Stimulated activated CD4-positive, alpha-beta T cell treated with anti-CD3 and anti-CD28 coated beads, Interleukin-4, amount 100 ng/mL, for 1 hour (primary cell): ENCODE measurements at places on chromosomes 6 and 20.
A peak's percentile ranks its signal among the peaks of the same experiment; 100 is the strongest.

DNA sequence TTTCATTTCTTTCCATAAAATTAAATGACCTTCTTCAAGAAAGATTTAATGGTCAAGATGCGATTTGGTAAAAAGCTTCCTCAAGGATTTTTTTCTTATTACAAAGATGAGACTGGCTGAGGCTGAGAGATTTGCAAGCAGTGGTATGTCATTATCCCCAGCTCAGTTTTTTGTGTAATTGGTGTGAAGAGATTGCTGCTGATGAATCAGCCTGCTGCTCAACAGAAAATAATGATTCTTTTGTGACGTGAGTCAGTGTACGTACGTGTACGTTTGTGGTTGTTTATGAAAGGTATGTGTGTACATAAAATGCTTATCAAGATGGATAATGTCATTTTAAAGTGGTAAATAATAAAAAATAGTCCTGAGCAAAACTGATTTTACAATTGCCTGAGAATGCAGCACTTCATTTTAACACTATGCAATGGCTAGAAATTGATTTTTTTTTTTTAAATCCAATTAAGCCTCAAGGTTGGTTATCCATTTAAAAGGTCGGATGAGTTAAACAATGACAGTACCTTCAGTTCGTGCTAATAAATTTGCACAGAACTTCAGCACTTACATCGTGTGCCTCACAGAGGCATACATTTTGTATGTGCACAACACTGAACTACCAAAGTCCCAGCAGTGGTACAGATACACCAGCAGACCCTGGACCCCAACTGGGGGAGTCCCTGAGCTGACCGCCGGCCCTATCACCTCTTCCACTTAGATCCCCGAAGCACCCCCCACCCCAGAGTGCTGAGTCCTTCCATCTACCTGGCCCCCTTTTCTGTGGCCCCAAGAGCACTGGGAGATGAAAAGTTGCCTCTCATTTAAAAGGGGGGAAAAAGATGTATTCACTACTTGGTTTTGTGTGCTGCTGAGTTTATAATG, 9.7 kb upstream of the NPEPL1 start:
- DNase-seq = no peak

DNA sequence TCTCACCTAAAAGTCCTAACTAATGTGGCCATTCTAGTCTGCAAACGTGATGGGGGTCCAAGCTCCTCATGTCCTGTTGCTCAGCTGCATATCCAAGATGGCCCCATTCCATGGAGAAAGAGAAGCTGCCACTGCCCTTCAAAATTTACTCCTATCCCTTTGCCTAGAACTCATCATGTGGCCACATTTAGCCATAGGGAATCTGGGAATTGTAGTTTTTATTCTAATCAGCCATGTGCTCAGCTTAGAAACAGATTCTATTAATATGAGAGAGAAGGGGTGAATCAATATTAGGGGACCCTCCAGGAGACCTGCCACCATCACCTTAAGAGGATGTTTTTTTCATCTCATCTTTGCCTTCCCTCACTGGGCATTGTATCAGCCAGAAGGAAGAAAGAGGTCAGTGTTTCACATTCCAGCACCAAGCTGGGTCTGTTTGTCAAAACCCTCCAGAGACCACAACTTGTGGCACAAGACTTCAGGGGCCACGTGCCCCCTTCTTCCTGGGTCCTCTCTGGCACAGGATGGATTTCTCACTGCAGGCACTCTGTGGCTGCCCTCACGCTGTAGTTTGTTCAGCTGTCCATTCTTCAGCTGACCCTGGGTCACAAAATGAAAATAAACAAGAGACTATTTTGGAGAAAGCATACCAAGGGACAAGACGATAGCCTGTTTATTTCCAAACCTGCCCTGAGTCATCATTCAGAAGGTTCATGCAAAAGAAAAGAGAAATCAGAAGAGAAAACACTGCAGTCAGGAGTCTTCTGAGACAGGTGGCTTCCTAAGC, 172.0 kb downstream of the EYA2 start:
- DNase-seq = no peak

DNA sequence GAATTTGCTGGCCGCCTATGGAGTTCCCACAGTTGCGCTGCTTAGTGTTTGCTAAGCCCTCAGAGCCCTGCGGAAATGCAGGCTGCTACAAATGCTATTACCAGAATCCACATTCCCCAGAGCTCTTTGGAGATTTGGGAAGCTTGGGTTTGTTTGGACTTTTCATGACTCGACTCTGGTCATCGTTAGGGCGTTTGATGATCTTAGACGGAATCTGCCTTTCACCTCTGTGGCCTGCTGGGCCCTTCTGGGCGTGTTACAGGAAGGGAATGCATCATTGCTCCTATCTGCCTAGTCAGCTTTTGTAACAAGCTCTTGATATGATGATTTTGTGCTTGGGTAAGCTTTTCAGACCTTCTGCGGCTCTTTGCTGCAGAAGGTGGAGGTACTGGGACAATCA, 50.8 kb downstream of the EYA2 start:
- no peak for DNase-seq

DNA sequence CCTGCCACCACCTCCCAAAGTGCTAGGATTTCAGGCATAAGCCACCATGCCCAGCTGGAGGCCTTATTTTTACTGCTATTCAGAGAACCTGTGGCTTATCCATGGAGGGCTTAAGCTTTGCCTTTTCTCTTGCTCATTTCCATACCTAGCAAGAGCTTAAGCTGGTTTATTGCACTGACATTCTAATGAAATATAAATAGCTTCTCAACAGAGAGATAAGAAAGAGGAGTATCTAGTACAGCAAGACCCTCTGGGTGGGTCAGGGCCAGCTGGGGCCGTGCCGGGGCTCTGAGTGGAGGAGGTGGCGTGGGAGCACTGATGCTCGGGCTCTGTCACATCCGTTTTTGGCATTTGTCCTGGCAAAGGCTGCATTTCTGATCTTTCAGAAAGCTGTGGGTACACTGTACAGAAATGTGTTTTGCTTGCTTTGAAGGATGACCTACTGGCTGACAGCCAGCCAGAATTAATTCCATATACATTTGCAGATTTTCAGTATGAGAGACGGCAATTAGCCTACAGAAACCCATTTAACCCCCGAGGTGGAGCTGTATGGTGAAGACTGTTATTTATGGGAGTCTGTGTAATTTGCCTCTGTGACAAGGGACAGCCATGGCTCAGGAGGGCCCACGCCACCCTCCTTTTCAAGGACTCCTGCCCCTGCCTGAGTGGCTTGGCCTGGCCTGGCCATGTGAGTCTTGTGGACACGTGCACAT, 181.6 kb upstream of the AKAP12 start:
- no peak for DNase-seq

DNA sequence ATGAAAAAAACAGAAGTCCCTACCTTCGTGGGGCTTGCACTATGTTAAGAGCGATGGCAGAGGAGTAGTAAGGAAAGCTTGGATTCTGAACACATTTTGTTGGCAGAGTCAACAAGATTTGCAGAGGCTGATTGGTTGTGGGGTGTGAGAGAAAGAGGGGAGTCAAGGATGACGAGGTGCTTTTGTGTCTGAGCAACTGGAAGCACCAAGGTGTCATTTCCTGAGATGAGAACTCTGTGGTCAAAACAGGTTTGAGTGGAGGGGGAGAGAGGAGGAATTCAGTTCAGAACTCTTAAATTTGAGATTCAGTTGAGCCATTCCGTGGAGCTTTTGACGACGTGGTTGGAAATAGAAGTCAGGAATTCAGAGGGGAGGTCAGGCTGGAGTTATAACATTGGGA, 3.5 kb downstream of the OCSTAMP start:
- DNase-seq = no peak

DNA sequence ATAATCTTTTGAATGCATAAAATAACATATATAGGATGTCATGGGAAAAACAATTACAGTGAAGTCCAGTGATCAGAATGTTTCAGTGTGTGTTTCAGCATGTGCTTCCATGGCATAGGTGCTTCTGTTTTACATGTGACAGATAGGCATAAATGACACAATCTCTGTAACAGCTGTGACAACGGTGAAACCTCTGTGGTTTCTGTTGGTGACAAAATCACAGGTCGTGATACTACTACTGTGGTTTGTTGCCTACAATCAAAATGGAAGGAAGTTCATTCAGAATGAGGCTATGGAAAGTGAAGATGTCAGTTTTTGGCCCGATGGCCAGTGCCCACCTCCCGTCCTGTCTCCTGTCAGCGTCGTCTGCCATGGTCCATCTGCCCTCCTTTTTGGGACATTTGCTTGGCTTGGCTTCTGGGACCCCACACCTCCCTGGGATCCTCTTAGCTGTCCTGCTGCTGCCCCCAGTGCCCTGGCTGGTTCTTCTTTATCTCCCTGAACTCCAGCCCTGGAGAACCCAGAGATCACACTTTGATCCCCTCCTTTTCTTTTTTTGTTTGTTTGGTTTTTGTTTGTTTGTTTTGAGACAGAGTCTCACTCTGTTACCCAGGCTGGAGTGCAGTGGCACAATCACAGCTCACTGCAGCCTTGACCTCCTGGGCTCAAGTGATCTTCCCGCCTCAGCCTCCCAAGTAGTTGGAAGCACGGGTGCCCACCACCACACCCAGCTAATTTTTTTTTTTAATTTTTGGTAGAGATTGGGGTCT, 79.3 kb upstream of the NAA20 start:
- no peak for DNase-seq

GRCh38 chr6:103047567-103047966, 1654.1 kb downstream of the GRIK2 start:
- DNase-seq = no peak

DNA sequence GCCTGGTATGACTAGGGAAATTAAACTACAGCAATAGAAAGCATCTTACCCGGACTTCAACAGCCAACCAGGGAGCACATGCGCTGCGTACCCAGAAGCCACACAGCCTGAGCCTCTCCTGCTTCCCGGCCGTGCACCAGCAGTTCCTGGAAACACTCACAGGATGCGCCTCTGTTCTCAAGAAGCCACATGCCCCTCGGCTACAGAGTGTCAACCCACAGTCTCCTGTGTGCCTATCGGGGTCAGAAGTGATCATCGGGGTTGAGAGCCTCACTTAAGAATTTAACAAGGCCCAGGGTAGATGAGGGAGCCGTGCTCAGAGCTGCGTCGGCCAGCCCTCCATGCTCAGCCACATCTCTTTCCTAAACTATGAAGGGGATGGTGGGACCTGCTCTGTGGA, 147.2 kb upstream of the GGTLC1 start:
- no peak for DNase-seq

DNA sequence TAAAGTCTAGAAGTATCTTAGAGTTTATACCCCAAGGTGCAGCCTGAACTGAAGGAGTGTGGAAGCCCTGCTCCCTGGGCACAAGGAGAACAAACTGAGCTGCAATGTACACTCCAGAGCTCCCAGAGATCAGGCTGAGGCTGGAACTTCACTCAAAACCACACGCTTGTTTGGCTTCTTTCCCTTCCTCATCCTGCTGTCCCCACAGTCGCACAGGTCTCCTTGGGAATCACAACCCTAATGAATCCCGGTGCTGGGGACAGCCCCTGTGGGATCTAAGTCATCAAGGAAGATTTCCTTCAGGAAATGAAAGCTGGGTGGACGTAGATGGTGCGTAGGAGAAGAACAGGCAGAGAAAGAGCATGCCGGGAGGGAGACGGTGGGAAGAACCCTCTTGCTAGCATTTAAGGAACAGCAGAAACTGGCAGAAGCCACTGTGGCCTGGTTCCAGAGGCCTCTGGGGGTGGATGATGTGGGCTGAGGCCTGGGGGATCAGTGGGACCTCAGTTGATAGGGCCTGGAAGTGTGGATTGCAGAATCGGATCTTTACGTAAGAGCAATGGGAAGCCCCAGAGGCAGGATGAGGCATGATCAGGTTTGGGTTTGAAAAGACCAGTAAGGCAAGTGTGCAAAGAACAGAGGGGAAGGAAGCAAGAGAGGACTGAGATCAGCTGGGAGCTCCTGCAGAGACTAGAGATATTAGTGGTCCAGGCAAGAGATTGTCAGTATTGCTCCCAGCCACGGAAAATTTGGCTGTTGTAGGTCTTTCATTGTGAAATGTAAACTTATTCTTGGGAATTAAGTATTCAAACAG, 21.4 kb downstream of the CYP24A1 start:
- DNase-seq = no peak

GRCh38 chr6:136317021-136317694, 27.5 kb upstream of the BCLAF1 start:
- DNase-seq = peak; percentile 37

DNA sequence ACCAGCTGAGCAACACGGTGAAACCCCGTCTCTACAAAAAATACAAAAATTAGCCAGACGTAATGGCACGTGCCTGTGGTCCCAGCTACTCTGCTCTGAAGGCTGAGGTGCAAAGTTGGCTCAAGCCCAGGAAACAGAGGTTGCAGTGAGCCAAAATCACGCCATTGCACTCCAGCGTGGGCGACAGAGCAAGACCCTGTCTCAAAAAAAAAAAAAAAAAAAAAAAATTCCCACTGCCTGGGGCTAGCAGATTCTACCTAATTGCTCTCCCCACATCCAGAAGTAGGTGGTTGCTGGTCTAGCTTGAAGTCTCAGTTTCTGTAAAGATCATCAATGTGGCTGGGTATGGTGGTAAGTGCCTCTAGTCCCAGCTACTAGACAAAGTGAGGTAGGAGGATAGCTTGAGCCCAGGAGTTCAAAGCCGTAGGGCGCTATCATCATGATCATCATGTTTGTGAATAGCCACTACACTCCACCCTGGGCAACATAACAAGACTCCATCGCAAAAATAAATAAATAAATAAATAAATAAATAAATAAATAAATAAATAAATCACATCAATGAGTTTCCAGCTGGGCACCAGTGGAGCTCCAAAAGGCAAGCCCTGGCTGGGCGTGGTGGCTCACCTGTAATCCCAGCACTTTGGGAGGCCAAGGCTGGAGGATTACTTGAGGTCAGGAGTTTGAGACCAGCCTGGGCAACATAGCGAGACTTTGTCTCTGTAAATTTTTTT, 6.3 kb upstream of the AP5S1 start:
- no peak for DNase-seq

DNA sequence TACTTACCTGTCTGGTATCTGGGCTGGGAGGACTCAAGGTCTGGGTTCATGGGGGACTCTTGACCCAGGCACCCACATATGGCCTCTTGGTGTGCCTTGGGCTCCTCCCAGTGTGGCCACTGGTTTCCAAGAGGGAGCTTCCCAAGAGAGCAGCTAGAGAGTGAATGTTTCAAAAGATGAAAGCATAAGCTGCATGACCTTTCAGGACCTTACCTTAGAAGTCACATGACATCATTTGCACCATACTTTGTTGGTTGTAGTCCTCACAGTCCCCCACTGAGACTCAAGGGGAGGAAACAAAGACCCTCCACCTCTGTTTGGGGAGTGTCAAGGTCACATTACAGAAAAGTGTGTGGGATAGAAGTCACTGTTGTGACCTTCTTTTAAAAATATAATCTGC, 13.9 kb downstream of the ACTR5 start:
- no peak for DNase-seq
